ENCODE measurements at places on chromosomes 5 and 9. TPM values are rescaled to one million over a fixed set of nuclear protein-coding genes. Genes with fewer than 3 reads are reported as not detected.

TMC1 gene
- total RNA-seq = not detected

PCDHB5 gene
- total RNA-seq = 7.0 TPM

GRXCR2 gene
- not detected for total RNA-seq

DNA sequence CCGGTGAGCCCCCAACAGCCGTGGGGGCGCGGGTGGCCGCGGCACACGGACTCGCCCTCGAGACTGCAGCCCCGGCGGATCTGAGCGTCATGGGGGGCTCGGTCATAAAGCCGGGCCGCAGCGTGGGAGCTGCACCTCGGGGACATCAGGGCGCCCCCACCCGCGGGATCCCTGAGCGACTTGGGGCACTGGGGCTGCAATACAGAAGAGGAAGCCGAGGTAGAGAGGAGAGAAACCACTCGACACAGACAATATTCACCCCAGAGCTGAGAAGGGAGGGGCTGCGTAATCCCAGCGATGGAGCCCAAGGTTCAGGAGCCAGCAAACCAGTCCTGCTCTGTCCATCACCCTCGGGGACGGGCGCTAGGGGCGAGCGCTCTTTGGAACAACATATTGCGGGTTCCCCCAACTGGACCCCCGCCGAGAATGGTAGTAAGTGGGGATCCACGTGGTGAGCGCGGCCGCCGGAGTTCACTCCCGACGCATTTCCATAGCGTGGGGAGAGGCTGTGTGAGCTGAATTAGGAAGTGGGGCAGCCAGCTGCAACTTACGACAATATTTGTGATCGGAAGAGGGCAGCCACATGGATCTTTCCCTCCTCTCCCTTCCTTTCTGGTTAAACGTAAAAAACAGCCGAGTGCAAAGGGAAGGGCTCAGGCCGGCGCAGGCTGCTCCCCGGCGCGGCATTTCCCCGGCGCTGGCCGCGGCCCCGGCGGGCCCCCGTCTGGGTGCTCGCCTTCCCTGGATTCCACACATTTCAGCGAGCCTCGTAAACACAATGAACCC, 9.9 kb downstream of the PTCH1 start:
- peak; percentile 48 for DNase-seq

- DNase-seq = no peak
Observed at GRCh38 chr5:121038438-121038837, 574.3 kb downstream of the PRR16 start.

- DNase-seq = no peak
Observed at GRCh38 chr5:168286386-168286785, 5.1 kb upstream of the WWC1 start.

DNA sequence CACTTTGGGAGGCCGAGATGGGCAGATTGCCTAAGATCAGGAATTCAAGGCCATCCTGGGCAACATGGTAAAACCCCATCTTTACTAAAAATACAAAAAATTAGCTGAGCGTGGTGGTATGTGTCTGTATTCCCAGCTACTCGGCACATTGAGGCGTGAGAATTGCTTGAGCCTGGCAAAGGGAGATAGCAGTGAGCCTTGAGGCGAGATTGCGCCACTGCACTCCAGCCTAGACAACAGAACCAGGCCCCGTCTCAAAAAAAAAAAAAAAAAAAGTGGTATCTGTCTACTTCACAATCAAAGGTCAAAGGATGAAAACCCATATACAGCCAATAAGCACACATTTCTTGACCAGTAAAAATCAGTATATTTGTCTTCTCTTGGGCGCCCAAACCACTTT, 728.5 kb upstream of the ADAMTS16 start:
- no peak for DNase-seq

- DNase-seq = no peak
Observed at GRCh38 chr9:1775230-1775629, 239.9 kb upstream of the SMARCA2 start.

DNA sequence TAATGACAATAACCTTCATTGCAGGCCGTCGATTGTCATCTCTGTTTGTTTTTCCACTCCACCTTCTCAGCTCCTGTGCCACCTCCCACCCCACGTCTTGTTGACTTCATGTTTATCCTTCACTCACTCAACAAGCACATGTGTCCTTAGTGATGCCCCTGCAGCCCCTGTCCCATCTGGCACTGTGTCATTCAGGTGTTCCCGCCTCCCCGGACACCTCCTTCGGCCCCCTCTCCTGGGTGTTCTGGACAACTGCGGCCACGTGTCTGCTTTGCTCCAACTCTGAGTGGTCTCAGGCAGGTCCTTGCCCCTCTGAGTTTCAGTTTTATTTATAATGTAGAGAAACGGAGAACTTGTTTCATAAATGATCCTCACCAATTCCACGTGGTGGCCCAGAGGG, 91.0 kb upstream of the COL5A1 start:
- no peak for DNase-seq

GRCh38 chr5:35954175-35954574, 15.8 kb upstream of the CAPSL start:
- no peak for DNase-seq

TRPM3 gene
- 0.60 TPM for total RNA-seq

DNA sequence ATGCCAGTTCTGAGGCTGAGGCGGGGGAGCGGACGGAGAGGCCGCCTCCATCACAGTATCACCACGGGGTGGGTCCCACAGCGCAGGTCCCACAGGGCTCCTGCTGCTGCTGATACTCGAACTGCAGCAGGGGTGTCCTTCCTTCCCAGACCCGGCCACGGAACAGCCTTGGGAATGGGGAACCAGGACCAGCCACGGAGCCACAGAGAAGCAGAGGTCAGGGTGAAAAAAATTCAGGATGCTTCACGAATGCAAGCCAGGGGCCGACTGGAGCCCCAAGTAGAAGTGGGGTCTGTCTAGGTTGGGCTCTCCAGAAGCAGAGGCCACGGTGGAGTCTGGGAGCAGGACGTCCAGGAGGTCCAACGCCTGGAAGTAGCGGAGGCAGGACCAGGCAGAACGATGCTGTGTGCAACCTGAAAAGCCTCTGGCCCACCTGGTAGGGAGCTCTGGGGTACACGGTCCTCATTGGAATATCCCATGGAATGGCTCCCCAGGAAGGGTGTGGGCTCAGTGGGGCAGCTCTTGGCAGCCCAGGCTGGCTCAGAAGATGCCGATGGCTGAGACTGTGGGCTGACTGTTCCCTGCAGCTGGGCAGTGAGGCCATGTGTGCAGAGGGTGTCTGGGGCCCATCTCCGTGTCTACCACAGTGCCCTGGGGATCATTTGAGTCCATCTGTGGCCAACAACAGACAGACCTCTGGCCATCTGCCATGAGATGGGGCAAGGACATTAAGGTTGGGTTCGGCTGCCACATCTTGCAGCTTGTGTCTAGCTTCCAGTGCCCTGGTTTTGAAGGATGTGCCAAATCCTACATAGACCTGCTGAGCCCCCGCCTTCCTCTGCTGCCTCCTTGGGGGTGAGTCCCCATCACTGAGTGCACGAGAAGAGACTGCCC, 66.9 kb upstream of the FCN1 start:
- DNase-seq = no peak

DNA sequence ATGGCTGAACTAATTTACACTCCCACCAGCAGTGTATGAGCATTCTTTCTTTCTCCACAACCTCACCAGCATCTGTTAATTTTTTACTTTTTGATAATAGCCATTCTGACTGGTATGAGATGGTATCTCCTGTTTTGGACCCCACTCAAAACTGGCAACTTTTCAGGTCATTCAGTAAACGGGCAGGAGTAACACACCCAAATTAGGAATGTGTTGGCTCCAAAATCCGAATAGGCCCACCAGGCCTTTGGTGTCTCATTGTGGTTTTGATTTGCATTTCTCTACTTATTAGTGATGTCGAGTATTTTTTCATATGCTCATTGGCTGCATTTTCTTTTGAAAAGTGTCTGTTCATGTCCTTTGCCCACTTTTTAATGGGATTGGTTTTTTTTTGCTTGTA, 517.1 kb downstream of the TMEM232 start:
- DNase-seq = no peak

DNA sequence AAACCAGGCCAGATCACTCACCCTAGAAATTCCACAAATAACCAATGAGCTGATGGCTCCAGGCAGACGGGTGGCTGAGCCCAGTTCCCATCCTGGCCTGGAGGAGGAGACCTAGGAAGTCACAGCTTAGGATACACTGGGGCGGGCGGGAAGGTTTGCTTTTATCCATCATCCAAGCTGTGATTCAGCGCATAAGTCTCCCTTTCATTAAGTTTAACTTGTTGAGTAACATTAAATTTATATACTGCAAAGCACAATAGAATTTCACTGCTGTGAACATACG, 55.7 kb downstream of the THBS4 start:
- DNase-seq = no peak

NSA2 gene
- total RNA-seq = 107 TPM

GRCh38 chr5:156624686-156625085, 225.4 kb upstream of the PPP1R2B start:
- no peak for DNase-seq

DNA sequence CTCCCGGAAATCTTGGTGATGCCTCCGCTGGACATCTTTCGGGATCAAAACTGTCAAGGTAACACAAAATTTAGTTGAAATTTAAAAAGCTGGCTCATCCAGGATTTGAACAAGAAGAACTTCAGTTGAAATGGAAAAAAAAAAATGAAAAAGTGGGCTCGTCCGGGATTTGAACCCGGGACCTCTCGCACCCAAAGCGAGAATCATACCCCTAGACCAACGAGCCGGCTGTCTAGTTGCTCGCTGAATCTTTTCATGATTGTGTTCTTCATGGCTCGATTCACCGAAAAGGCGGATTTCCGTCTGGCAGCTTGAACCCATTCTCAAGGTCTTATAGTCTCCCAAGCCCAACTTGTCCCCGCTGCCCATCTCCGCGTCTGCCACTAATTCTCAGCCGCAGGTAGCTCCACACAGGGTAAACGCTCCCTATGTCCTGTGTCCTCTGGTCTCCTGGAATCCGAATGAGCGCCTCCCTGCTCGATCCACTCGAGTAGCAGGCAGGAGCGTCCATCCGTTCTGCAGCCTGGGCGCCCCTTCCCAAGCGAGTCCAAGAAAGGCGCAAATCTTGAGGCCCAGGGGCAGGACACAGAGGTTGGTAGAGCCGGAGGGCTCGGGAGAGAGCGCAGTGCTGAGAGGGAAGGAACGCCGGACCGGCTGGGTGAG, 16.2 kb downstream of the TRIM7 start:
- DNase-seq = peak; percentile 86

IFNA8 gene
- not detected for total RNA-seq

DNA sequence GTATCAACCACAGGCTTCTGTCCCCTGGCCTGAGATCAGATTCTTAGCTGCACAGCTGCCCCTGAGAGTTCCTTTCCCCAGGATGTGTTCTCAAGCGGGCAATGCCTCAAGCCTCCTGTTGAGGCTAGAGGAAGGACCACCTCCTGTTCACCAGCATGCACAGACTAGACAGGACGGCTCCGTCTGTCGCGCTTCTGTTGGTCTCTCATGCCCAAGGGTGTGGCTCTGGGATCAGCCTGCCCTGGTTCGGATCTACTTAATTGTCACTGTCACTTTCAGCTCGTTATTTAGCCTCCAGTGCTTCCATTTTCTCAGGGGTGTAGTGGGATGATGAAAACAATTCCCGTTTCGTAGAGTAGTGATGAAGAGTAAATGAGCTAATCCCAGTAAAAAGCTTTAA, 103.1 kb downstream of the KCNIP1 start:
- DNase-seq = no peak

DNA sequence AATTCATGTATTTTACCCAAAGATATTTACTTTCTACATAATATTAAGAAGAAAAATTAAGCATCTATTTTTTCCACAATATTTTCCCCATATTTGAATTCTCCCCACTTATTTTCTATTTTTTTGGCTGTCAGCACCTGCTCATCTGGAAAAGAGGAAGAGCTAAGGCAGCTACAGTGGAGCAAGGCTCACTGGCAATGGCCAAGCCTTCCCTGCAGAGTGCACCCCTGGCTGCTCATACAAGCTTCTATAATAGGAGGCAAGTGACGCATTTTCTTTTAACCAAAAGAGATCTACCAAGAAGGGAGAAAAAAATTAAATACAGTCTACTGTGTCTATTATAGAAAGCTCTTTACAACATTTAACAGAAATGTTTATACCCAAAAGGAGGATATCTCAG, 72.5 kb downstream of the AUH start:
- no peak for DNase-seq

LRRC70 gene
- 1.0 TPM for total RNA-seq

DNA sequence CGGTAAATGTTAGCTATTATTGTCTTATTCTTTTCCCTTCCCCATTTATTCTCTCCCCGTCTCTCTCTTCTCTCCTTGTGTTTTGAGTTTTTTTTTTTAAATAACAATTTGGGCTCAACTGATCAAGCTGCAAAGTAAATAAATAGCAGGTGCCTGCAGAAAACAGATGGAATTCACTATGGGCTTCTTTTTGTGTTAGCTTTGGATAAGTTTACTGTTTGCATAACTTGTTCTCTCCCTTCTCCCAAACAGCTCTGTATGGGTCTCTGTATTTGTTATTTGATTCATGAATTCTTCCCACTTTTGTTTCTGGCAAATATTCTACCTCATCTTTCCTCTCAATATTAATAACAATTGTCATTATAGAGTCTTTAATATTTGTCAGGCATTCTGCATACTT, 111.8 kb upstream of the ASTN2 start:
- DNase-seq = no peak

- no peak for DNase-seq
Observed at GRCh38 chr5:149405550-149406202, 26.6 kb upstream of the IL17B start.

GRCh38 chr5:137736496-137736895, 607 bp upstream of the KLHL3 start:
- DNase-seq = no peak

DNA sequence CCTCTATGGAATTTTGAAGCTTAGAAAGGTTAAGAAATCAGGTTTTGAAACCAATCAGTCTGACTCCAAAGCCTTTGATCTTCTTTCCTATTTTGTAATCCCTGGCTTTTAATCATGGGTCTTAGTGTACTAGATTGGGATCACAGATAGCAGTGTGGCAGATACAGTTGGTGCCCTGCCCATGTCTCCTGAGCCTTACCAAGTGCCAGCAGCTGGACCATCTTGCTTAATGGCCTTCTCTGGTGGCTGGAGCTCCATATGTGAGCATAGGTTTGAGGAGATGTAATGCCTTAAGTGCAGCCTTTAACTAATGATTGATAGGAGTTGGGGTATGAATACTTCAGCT, 16.7 kb upstream of the RIC1 start:
- no peak for DNase-seq

- no peak for DNase-seq
Observed at GRCh38 chr9:13446938-13447842, 167.7 kb upstream of the MPDZ start.

DNA sequence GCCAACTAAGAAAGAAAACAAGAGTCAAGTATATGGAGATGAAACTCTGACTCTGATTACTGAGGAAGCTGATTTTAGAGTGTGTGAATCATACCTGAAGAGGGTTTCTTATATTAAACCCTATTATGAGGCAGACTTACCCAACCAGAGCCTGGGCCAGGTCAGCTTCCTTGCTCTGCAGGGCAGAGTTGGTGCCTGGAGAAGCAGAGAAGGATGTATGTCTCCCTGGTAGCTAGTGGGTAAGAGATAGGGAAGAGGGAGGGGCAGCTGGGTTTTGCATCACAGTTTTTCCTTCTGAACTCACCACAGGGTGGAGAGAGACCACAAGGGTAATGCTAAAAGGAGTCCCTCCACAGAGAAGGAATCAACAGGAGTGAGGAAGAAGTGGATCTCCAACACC, 104.1 kb downstream of the CMYA5 start:
- no peak for DNase-seq

SHB gene
- 20.8 TPM for total RNA-seq

- DNase-seq = peak; percentile 33
Observed at GRCh38 chr5:139147483-139148087, 50.6 kb downstream of the SIL1 start.

GRCh38 chr9:32873131-32873530, 89.8 kb downstream of the TMEM215 start:
- DNase-seq = no peak

Measured in hepatocyte (in vitro differentiated cells).